Stimulated activated CD4-positive, alpha-beta T cell treated with anti-CD3 and anti-CD28 coated beads, TNF-alpha, amount 100 ng/mL, for 1 hour (primary cell): ENCODE measurements at places on chromosomes 5 and 9.

DNA sequence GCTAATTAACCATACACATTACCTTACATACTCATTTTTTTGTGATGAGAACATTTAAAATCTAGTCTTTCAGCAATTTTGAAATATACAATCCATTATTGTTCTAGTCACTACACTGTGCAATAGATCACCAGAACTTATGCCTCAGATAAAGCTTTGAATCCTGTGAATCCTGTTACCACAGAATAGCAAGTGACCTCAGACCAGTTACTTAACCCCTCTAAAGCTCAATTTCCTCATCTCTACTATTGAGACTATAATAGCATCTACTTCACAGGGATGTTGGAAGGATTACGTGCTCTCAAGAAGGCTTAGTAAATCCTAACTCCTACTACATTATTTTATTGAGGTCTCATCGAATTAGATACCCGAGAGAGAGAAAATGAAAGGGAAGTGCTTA is 60.2 kb upstream of the PIP5K1B start:
- no peak for DNase-seq

DNA sequence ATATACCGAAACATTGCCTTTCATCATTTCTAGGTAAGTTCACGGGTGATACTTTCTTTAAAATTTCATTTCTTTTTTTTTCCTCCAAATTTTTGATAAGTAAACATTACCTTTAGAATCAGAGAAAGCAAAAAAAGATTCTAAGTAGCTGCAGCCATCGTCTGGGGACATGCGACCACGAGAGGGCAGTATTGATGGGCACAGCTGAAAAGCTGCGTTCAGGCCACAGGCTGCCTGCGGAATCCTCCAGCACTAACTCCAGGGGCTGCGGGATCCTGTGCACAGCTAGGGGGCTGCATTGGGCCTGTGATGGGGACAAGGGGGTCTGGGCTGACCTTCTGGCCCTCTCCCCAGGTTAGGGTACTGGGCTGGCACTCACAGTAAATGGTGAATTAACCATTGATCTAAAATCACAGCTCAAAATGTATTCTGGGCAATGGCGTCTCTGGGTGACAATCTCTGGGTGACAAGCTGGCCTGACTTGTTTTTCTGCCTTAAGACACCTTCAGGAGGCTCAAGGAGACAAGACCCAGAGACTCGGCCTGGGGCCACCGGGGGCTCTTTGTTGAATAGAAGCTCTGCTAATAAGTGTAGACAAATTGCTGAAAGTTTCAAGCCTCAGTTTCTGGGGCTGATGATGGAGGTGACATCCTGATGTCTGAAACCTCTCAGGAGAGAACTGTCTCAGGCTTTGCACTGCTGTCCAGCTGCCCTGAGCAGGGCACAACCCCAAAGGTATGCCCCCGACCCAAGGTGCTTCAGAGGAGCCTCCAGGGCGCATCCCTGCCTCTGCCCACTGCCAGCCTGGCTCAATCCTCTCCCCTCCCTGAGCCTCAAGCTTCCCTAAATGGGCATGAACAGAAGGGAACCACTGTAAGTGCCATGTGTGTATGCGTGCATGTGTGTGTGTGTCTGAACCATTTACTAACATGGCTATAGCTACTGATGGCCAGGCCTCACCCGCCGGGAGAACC is 44.3 kb upstream of the SARDH start:
- peak; percentile 24 for DNase-seq

- no peak for DNase-seq
Measured at GRCh38 chr9:136756134-136756438, 2.0 kb downstream of the LCN8 start.

GRCh38 chr5:10537624-10538023 is 26.2 kb upstream of the ANKRD33B start:
- DNase-seq: no peak

DNA sequence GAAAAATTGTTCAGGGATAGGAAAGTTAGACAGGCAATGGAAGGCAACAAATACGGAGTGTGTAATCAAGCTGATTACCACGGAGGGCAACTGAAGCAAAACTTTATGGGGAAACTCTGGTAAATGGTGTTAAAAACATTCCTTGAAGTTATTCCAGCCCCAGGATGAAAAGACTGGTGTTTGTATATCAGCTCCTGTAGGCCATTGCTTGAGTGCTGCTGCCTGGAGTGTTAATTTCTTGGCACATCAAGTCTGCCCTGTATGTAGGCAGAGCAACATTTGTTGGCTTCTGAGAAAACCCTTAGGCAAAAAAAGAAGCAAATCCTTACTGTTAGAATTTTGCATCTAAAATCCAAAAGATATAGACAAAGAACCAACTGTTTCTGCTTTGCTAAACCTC is 686.5 kb upstream of the ACO1 start:
- DNase-seq: no peak

GRCh38 chr9:127589955-127590370 is 22.1 kb upstream of the STXBP1 start:
- DNase-seq: no peak

- DNase-seq: no peak
Measured at GRCh38 chr5:78526049-78526525, 122.5 kb downstream of the LHFPL2 start.

GRCh38 chr5:8478326-8478725 is 609.4 kb downstream of the MTRR start:
- no peak for DNase-seq

DNA sequence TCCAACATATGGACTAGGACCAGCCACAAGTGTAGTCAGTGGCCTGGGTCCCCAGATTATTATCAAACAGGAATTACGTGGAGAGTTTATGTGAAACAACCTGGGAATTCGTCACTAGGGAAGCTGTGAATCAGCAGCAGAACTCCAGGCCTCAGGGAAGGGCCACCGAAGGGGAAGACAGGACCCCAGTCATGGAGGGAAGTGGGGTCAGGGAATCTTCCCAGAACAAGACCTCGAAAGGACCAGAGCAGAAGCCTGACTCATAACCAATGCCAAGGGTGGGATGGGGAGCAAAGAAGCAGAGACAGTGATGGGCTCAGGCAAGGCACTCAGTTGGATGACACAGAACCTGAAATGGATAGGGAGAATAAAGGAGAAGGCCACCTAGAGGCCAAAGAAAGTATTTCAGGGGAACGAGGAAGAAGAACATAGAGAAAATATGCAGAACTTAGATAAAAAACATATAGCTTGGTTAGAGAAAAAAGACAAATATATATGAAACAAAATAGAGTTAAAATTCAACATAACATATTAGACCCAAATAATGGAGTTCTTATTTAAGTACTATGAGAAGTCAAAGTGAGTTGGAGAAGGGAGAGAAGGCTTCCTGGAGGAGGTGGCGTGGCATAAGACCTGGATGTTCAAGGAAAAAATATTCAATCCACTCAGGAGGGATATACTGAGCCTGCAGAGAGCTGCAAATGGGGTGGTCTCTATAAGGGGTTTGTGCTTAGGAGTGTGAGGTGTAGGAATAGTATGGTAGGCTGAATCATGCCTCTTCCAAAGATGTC is 66.7 kb upstream of the CAST start:
- DNase-seq: no peak

DNA sequence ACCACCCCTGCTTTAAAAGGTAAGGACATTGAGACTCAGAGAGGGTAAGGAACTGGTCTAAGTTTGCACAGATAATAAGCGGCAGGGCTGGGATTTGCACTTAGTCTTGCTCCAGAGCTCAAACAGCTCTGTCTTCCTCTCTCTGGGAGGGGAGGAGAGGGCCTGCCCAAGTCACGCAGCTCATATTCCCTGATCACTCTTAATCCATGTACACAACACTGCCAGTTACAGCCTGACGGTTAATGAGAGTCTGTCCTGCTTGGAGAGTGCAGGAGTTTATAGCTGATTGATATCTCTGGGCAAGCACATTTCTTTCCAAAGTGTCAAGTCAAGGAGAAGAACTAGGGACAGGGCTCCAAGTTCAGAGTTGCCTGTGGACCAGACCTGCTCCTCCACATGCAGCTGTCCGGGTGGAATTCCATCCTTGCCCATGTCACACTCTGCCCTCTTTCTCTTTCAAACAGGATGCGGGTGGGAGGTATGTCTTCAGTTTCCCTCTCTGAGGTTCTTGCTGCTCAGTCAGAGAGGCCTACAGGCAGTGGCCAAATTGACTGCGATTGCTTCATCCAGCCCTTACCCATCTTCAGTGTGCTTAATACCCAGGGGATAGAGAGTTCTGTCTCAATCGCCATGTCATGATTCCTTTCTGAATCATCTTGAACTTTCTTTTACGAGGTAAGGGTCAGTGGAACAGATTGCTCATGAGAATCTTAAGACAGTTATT is 54.5 kb downstream of the GALNT12 start:
- DNase-seq: no peak

DNA sequence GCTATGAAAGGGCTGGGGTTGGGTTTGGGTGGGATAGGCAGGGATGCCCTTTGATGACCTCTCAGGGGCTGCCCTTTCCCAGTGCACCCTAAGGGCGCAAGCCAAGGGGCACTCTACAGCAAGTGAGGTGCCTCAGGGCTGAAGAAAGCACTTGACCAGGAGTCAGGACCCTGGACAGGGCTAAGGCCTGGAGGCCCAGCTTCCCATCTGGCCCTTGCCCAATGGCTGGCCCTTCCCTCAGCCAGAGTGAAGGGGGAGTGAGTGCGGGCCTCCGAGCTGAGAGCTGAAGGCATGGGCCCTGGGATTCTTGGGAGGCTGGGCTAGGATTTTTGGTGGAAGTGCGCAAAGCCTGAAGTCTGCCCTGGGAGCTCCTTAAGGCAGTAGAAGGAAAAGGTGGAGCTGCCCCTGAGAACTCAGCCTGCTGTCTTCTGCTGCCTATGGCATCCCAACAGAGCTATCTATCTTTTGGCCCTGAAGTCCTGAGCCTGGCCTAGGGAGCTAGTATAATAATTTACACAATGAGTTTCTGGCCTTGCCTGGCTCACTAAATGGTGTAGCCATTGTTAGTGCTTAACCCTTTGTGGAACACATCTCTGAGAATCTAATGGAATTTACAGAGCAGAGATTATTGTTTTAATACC is 16.4 kb downstream of the JADE2 start:
- no peak for DNase-seq

DNA sequence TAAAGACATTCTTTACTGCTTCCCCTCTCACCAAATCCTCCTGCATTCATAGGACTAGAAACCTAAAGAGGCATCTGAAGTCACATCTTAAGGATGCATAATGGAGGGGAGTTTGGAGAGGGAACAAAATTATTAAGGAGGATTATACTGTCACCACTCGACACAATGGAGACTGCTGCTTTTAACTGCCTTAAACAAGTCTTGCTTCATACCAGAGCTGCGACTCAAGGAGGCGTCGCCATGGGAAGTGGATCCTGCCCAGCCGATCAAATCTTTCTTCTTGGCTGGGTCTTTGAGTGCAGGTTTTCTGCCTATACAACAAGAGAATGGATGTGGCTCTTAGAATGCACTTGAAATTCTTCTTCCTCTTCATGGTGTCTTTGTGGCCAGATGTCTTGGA is 66.7 kb upstream of the FOXE1 start:
- no peak for DNase-seq

GRCh38 chr9:1446671-1447070 is 396.5 kb downstream of the DMRT2 start:
- no peak for DNase-seq

GRCh38 chr9:127706836-127707241 is at the start of gene CFAP157:
Gene CFAP157 (plus strand): TSS chr9:127706988. CDS start chr9:127707032, 44 bp downstream.
- DNase-seq: no peak

DNA sequence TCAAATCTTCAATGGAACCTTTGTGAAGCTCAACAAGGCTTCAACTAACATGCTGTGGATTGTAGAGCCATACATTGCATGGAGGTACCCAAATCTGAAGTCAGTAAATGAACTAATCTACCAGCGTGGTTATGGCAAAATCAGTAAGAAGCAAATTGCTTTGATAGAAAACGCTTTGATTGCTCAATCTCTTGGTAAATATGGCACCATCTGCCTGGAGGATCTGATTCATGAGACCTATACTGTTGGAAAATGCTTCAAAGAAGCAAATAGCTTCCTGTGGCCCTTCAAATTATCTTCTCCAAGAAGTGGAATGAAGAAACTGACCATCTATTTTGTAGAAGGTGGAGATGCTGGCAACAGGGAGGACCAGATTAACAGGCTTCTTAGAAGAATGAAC is 54.7 kb upstream of the TTC39B start:
- DNase-seq: no peak

DNA sequence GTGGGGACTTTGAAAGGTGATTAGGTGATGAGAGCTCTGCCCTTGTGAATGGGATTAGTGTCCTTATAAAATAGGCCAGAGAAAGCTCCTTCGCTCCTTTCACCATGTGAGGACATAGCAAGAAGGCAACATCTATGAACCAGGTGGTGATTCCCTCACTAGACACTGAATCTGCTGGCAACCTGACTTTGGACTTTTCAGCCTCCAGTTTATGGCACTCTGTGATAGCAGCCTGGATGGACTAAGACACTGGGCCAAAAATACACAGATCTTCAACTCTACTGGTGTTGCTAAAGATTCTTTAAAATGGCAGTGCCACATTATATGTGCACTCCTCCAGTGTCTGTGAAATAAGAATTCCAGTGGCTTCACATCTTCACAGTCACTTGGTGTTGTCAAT is 41.2 kb upstream of the COL15A1 start:
- no peak for DNase-seq

DNA sequence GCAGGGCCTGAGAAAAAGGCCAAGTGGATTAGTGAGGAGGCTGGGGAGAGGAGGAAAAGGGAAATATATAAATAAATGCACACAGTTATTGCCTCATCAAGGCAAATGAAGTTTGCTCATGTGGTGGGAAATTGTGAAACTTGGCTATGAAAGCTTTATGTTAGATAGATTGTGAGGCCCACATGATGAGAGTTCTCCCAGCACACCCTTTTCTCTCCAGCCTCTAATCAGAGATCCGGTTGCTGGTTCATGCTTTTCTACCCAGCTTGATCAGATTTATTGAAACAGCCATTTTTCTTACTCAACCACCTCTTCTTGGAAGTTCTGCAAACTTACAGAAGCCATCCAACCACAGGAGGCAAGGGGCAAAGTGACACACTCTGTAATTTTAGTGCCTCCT is 125.8 kb upstream of the KLF4 start:
- no peak for DNase-seq

GRCh38 chr5:136062366-136063274 is 33.8 kb downstream of the TGFBI start:
- no peak for DNase-seq

GRCh38 chr5:77795846-77796245 is 19.7 kb upstream of the TBCA start:
- no peak for DNase-seq

DNA sequence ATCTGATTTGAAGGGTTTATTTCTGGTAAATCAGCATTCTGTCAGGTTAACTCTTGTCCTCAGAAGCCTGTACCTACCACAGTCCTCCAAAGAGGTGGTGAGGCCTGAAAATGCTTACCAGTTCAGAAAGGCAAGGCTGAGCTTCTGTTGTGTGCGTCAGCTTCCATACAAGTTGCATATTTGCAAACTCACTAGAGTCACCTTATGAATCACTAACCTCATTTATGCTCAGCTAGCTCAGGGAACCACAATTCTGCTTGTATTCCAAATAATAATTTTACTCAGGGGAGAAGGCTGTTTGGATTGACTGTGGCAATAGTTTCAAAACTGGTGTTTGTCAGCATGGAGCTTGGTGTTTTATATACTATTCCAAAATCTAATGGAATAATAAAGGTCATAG is 355.1 kb upstream of the RFX3 start:
- no peak for DNase-seq

- DNase-seq: no peak
Measured at GRCh38 chr5:159917994-159918393, 1.7 kb downstream of the ADRA1B start.
